NAMALWA (cell line): ENCODE measurements at places on chromosomes 11 and 22.

- no peak for DNase-seq
These were observed 928.0 kb upstream of the FAT3 start for GRCh38 chr11:91296629-91297028.

- DNase-seq = no peak
These were observed 662.5 kb upstream of the TENM4 start for GRCh38 chr11:80103142-80103859.

- DNase-seq = peak; percentile 38
These were observed 94.3 kb upstream of the BMAL1 start for GRCh38 chr11:13183094-13183825.

DNA sequence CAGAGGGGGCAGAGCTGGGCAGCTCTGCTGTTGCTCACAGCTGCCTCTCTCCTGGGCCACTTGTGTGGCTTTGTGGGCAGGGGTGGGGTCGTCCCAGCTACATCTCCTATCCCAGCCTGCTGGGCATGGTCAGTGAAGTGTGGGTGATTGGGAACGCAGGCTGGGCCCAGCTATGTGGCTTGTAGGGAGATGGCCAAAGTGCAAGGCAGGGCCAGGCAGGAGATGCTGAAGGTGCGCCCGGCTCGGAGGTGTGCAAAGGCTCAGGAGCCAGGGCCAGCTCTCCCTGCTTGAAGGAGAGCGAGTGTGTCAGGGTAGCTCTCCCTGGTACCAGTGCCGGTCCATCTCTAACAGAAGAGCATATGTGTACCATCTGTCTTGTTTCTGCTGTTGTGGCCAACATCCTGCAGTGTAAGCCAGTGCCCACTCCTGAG lies 8.4 kb upstream of the RANBP1 start:
- no peak for DNase-seq

DNA sequence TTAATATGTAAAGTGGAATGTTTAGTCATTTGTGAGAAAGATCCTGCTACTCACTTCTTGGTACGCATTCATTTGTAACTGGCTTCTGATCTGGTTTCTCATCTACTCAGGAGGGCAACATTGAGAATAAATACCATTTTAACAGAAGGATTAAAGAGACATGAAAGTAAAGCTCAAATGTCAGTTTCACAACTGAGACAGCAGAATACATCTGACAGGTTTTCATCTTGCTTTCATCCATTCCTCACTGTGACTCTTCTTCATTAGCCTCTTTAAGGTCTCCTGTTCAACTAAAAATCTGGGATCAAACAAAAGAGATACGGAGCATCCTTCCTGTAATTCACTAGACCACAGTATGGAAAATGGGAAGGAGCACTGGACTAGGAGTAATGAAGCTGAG lies 31.4 kb upstream of the CCDC89 start:
- DNase-seq = no peak

GRCh38 chr11:94025690-94026394 lies 4.7 kb downstream of the HEPHL1 start:
- no peak for DNase-seq

DNA sequence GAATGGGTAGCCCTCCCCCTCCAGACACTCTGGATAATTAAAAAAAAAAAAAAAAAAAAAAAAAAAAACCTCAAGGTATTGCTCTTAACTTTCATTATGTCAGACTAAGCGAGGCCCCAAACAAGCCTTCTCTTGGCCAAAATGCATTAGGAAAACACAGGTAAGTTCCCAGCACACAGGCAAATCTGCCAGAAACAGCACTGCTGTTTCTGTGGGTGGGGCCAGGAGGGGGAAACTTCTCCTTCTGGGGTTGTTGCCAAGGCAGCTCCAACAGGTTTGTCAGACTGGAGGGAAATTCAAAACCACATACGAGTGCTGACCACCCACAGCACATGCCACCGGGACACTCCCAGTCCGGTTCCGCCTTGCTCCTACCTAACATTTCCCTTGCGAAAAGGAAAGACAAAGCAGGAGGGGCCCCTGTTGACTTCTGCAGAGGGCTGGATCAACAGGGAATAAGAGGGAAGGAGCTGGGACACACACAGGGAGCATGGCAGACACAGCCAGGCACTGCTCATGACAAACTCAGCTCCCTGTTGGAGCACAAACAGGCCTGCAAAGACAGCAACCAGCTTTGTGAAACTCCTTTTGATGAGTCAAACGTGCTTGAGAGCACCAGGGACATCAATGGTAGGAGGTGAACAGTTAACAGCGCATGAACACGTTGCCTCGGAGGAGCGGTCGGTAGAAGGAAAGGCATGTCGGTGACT lies 55.0 kb downstream of the MYH9 start:
- DNase-seq = no peak

DNA sequence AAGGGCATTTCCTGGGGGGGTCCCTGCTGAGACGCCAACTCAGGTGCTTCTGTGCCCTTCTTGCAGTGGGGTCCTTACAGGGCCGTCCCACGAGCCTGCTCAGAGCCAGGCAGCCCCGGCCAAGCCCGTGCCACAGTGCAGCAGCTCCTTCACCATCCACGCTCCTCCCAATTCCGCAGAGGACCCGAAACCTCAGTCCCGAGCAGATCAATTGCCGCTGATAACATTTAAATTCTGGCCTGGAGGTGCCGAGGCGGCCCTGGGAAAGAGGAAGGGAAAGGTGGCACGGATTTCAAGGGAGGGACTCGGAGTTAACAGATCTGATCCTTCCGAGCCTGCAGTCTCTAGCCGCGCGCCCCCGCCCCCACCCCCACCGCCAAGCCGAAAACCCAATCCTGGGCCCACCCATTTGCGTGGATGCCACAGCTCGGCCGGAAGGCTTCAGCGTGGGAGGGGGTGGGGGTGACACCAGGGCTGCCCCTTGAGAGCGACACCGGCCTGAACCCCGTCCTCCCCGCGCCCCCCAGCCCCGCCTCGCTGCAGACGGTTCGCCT lies 32.3 kb upstream of the JAM3 start:
- no peak for DNase-seq

DNA sequence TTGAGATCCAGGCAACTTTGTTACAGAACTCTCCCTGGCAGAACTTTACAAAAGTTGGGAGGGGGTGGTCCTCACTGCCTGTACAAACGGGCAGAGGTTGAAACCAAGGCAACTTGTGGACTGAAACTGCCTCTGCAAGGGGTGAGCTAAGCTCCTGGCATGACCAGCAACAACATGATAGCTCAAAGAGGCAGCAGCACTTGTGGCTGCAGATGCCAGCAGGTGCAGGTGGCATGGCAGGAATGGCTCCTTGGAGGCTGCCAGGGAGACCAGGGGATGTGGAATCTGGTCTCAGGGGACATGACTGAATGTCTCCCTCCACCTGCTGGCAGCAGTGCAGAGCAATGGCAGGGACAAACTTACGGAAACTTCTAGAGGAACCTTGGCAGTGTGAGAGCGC lies 38.8 kb upstream of the PHF21A start:
- no peak for DNase-seq

GRCh38 chr22:43796567-43796966 lies 15.5 kb downstream of the EFCAB6 start:
- DNase-seq = no peak

DNA sequence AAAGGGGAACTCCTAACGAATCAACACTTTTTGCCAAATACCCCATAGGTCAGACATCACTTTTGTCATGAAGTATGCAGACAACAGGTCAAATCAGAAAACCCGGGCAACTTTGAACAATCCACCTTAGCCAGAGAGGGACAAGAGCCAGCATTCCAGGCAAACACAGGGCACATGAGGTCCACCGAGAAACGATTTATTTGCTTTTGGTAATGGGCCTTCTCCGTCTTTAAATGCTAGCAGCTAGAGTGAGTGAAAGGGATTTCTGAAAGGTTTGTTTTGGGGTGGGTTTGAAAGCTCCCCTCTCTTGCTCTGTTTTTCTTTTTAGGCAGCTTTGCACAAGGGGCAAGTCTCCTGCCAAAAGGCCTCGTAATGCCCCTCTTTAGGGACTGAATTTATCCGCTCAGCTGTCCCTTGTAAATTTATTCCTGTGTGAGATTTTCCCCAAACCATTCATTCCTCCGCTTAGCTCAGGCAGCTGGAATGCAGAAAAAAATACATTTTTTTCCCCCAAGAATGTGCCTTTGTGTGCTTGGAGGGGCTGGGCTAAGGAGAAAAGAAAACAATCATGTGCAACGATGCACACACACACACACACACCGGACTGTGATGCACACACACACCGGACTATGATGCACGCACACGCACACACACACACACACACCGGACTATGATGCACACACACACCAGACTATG lies 196.9 kb downstream of the SNX19 start:
- DNase-seq = no peak

DNA sequence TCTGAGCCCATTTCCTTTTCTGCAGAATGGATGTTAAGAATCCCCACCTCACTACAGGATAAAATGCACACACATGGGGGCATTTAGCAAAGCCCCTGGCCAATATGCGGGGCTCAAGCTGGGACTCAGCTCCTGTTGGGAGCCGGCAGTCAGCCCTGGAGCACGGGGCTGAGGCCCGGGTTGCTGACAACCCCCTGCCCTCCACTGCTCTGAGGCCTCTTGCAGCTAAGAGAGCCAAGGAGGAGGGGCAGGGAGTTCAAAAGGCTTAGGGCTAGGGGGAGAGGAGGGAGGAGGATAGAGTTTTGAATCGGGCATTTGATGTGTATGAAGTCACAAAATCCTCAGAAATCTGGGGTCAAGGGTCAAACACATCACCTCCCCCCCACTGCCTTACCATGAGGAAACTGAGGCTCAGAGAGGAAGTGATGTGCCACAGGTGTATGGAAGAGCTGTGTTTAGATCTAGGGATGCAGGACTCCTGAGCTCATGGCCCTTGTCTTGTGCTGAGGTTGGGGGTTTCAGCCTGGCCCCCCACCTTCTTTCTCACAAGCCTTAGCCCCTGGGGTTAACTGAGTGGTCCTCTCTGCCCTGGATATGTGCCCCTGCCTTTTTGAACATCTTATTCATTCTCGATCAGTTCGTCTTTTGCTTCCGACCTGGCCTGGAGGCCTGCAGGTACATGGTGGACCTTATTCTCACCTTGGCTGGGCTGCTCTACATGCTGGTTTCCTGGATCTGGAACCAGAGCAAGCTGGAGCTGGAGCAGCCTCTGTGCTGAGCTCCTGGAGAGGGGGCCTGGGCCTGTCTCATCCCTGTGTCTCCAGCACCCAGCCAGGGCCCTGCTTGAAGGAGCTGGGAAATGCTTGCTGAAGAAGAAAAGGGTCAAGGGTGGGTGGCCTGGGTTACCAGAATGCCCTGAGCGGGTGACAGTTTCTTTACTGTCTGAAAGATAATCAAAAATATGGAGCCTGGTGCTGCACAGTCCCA lies 80.3 kb downstream of the LRRC32 start:
- no peak for DNase-seq

DNA sequence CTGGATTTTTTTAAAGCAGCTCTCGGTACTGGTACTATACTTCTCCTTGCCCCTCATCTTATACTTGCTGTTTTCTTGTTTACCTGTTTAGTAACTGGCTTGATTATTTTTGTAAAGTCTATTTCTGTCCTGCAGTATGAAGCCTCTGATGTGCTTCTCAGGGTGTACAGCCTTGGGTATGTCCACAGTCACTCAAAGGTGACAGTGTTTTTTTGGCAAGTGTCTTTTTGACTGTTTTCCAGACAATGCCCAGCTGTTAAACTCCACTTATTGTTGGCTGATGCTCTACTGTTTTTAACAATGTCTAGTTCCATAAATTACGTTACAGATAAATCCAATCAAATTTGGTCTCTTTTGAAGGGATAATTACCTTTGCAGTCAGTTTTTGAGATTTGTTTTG lies 475.2 kb downstream of the JRKL start:
- DNase-seq = no peak

DNA sequence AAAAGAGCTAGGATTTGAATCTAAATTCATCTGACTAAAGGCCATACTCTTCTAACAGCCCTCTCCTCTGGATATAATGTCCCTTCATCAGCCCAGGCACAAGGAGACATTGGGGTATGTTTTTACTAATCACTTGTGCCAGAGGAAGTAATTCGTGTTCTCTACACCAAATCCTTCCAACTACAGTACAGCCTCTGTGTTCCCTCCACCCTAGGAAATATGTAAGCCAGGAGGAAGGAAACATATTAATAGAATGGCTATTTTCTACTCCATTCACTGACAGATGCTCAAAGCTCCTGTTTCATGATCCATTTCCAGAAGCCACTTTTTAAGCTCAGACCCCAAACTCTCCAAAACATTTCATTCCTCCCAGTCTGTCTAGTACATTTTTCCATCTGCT lies 12.0 kb upstream of the UBQLNL start:
- DNase-seq = no peak

DNA sequence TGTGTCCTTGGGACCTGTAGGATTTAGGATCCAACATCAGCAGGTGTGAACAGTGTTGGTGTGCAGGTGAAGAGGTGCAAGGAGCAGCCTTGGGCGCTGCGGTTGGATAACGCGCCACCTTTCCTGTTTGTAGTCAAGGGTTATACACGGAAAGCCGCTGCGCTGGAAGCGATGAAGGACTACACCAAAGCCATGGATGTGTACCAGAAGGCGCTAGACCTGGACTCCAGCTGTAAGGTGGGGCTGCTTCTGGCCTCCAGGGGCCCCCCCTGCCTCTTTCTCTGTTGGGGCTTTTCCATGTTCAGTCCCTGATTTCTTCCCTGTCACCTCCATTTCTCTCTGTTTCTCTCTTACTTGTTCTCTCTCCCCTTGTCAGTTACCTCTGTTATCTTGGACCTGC lies 3.5 kb upstream of the FERMT3 start:
- no peak for DNase-seq

GRCh38 chr11:118209033-118209432 lies 15.8 kb downstream of the JAML start:
- DNase-seq = no peak

- no peak for DNase-seq
These were observed 194.9 kb downstream of the SWAP70 start for GRCh38 chr11:9858822-9859221.

- DNase-seq = peak; percentile 71
These were observed 48.7 kb downstream of the IGLL5 start for GRCh38 chr22:22936180-22936914.

DNA sequence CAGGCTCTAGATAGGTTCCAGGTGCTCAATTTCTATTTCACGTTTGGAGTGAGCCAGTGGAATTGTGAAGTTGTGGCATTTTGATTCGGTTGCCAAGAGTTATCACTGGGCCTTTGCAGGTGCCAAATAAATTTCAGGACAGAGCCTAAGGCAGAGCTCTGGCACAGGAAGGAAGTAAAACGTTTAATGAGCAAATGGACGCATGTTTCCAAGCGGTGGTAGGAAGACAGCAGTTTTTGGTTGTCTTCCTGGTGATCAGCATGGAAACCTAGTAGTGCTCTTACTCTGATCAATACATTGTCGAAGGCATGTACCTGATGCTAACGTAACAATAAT lies 452 bp downstream of the BIRC3 start:
- no peak for DNase-seq

GRCh38 chr11:17720796-17721171 lies 1.4 kb downstream of the MYOD1 start:
- no peak for DNase-seq
